A549 treated with Hydrocortisone at 1 μM for 4 hours (cell line): ENCODE measurements at places on chromosomes 2 and 18. TPM values are rescaled to one million over a fixed set of nuclear protein-coding genes. Genes with fewer than 3 reads are reported as not detected.

LOXHD1 gene
- total RNA-seq = not detected in 5 replicates

GDF7 gene
- 0.07 to 0.13 TPM (median 0.09 TPM) in 5 replicates for total RNA-seq

MAP3K2 gene
- total RNA-seq = 11.6 to 21.5 TPM (median 20.2 TPM) in 5 replicates

VIT gene
- total RNA-seq = not detected in 5 replicates

CYP27A1 gene
- total RNA-seq = 0.05 to 0.21 TPM (median 0.15 TPM) in 5 replicates

TUBA3D gene
- 5.1 to 10.0 TPM (median 5.8 TPM) in 5 replicates for total RNA-seq

ZNF521 gene
- total RNA-seq = not detected in 5 replicates

PMAIP1 gene
- 12.0 to 16.3 TPM (median 14.8 TPM) in 5 replicates for total RNA-seq

TMEM37 gene
- total RNA-seq = 1.5 to 2.5 TPM (median 1.8 TPM) in 5 replicates

ARID5A gene
- total RNA-seq = 3.6 to 4.6 TPM (median 4.1 TPM) in 5 replicates

ASPRV1 gene
- 0.22 to 0.44 TPM (median 0.25 TPM) in 5 replicates for total RNA-seq

LYPD6B gene
- 0.10 TPM in 1 of 5 replicates, not detected in the others for total RNA-seq

SPAST gene
- 9.5 to 19.5 TPM (median 14.5 TPM) in 5 replicates for total RNA-seq

WDR7 gene
- 2.7 to 4.0 TPM (median 3.2 TPM) in 5 replicates for total RNA-seq

XDH gene
- 0.99 to 1.4 TPM (median 1.0 TPM) in 5 replicates for total RNA-seq

TACR1 gene
- 0.03 to 0.21 TPM (median 0.06 TPM) in 5 replicates for total RNA-seq

TET3 gene
- total RNA-seq = 7.5 to 11.3 TPM (median 9.3 TPM) in 5 replicates

SCN1A gene
- total RNA-seq = not detected in 5 replicates

BOD1L2 gene
- total RNA-seq = not detected in 5 replicates

CFAP221 gene
- 0.23 to 0.38 TPM (median 0.28 TPM) in 5 replicates for total RNA-seq

IL1R2 gene
- 0.92 to 1.5 TPM (median 1.1 TPM) in 5 replicates for total RNA-seq

POTEJ gene
- total RNA-seq = not detected in 5 replicates

BCL2 gene
- 0.45 to 0.59 TPM (median 0.55 TPM) in 5 replicates for total RNA-seq

SP100 gene
- total RNA-seq = 25.1 to 31.2 TPM (median 27.8 TPM) in 5 replicates

SERPINB12 gene
- not detected in 5 replicates for total RNA-seq

TEX44 gene
- not detected in 5 replicates for total RNA-seq

CEP192 gene
- total RNA-seq = 7.4 to 10.2 TPM (median 8.0 TPM) in 5 replicates

MAP3K20 gene
- total RNA-seq = 23.5 to 38.7 TPM (median 28.0 TPM) in 5 replicates

UGT1A4 gene
- total RNA-seq = 0.06 to 0.16 TPM (median 0.10 TPM) in 4 of 5 replicates, not detected in the other

RGPD3 gene
- 0.06 to 0.23 TPM (median 0.17 TPM) in 5 replicates for total RNA-seq

SULT6B1 gene
- not detected in 5 replicates for total RNA-seq

CIB4 gene
- total RNA-seq = 0.16 to 0.40 TPM (median 0.24 TPM) in 3 of 5 replicates, not detected in the others

MYOM1 gene
- 0.09 to 0.41 TPM (median 0.15 TPM) in 5 replicates for total RNA-seq

ZNF638 gene
- 54.5 to 85.1 TPM (median 62.1 TPM) in 5 replicates for total RNA-seq

GPATCH11 gene
- total RNA-seq = 8.5 to 12.8 TPM (median 8.8 TPM) in 5 replicates

ANKRD30B gene
- total RNA-seq = not detected in 5 replicates

RMND5A gene
- 21.7 to 29.2 TPM (median 26.3 TPM) in 5 replicates for total RNA-seq

AFF3 gene
- 0.01 to 0.22 TPM (median 0.03 TPM) in 4 of 5 replicates, not detected in the other for total RNA-seq

RAB27B gene
- total RNA-seq = 10.7 to 18.2 TPM (median 11.1 TPM) in 5 replicates

FZD7 gene
- total RNA-seq = 5.6 to 6.5 TPM (median 6.2 TPM) in 5 replicates

METTL8 gene
- total RNA-seq = 24.9 to 34.4 TPM (median 26.0 TPM) in 5 replicates

KLHL29 gene
- 4.5 to 7.1 TPM (median 6.2 TPM) in 5 replicates for total RNA-seq

UGT1A5 gene
- 0.08 to 0.13 TPM in 2 of 5 replicates, not detected in the others for total RNA-seq

CYRIA gene
- total RNA-seq = 0.27 to 0.44 TPM (median 0.30 TPM) in 5 replicates

HK2 gene
- total RNA-seq = 0.75 to 1.4 TPM (median 0.86 TPM) in 5 replicates

ALPI gene
- total RNA-seq = 0.05 TPM in 2 of 5 replicates, not detected in the others

PLGLB1 gene
- total RNA-seq = 0.36 to 0.82 TPM (median 0.49 TPM) in 5 replicates

CXCR1 gene
- total RNA-seq = not detected in 5 replicates

LCT gene
- 0.02 to 0.05 TPM (median 0.05 TPM) in 5 replicates for total RNA-seq
